ENCODE measurements at places on chromosomes 3 and 15. TPM values are rescaled to one million over a fixed set of nuclear protein-coding genes. Genes with fewer than 3 reads are reported as not detected.
A peak's percentile ranks its signal among the peaks of the same experiment; 100 is the strongest.

The FGF12 gene
- total RNA-seq, result 3.2 TPM

The LPP gene
- total RNA-seq, result 560 TPM

The PLCD1 gene
- total RNA-seq, result 93.5 TPM

The GAP43 gene
- total RNA-seq, result not detected

The EXD1 gene
- total RNA-seq, result not detected

The CLDN16 gene
- total RNA-seq, result 1.1 TPM

The INKA1 gene
- total RNA-seq, result 13.8 TPM

The SEMA3G gene
- total RNA-seq, result 7.5 TPM

The RAD54L2 gene
- total RNA-seq, result 29.9 TPM

The POLG gene
- 64.8 TPM for total RNA-seq

- DNase-seq, result no peak
These were observed 485.7 kb upstream of the ZNF385D start for GRCh38 chr3:22236490-22237270.

DNA sequence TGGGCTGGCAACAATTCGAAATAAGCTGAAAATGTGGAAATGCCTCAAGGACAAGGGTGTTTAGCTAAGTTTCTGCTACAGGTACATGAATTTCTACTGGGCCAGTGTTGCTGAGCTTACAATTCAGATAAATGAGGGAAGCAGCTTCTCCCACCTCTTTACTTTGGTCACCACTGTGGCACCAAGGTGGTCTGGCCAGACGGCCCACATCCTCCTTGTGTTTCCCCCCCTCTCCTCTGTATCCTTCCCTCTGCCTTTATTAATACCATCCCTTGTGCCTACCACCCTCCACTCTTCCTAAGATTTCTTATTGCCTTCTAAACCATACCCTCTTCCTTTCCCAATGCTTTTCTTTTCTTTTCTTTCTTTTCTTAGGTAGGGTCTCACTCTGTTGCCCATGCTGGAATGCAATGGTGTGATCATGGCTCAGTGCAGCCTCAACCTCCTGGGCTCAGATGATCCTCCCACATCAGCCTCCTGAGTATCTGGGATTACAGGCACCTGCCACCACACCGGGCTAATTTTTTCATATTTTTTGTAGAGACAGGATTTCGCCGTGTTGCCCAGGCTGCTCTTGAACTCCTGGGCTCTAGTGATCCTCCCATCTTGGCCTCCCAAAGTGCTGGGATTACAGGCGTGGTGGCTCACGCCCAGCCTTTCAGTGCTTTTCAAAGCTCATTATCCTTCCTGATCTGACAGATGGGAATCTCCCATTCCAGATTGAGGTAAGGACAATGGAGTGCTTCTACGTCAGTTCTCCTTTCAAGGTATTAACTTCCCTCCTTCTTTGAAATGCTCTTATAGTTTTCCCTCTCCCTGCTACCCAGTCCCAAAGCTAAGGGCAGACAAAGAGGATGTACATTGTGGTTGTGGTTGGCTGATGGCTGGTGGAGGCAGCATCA, 14.8 kb downstream of the ANXA2 start:
- DNase-seq, result no peak

- DNase-seq, result no peak
These were observed 20.6 kb upstream of the LCTL start for GRCh38 chr15:66586155-66586976.

- DNase-seq, result no peak
These were observed 31.4 kb downstream of the COMMD2 start for GRCh38 chr3:149720918-149721317.

GRCh38 chr3:52245322-52246263, at the start of gene PPM1M:
Gene PPM1M (plus strand): TSS chr3:52245759. CDS start chr3:52245825, 66 bp downstream.
- DNase-seq, result peak; percentile 59

GRCh38 chr15:96356494-96357455, 26.3 kb downstream of the NR2F2 start:
- DNase-seq, result peak; percentile 84

- DNase-seq, result no peak
These were observed 16.7 kb downstream of the WDR48 start for GRCh38 chr3:39068556-39068955.

GRCh38 chr3:193982258-193982659, 153.7 kb upstream of the HES1 start:
- DNase-seq, result peak; percentile 73

DNA sequence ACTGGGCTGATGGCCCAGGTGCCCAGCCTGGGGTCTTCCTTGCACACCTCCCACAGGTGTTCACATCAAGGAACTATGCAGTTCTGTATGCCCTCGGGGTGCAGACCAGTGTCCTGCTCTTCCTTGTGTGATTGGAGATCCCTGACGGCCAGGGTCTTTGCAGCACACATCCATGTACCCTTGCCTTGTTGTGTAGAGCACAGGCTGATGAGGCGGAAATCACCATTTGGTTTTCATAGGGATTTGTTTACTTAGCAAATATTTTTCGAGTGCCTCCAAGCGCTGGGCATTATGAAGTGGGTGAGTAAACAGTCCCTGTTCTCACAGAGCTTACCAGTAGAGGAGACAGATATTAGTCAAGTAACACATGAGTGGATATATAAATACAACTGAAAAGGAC, 209.3 kb upstream of the UMPS start:
- no peak for DNase-seq

DNA sequence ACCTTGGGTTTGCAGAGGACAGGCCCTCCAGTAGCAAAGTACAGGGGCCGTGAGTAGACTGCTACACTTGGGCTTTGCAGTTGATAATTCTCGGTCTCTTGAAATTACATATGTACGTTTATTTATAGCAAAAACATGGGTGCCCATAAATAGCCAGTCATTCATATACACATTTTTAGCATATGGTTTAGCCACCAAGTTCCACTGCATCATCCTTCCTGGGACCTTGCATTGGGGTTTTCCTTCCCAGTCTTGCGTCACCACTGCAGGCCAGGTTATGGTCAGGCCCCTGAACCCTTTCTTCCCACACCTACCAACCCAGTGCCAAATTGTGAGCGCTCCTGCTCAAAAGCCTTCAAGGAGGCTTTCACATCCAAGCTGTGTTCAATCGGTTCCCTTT, 12.7 kb downstream of the KLHL25 start:
- DNase-seq, result no peak

- DNase-seq, result no peak
These were observed 795 bp downstream of the MCM2 start for GRCh38 chr3:127598841-127599570.

GRCh38 chr15:25173241-25174028, 218.6 kb downstream of the SNRPN start:
- DNase-seq, result peak; percentile 34

DNA sequence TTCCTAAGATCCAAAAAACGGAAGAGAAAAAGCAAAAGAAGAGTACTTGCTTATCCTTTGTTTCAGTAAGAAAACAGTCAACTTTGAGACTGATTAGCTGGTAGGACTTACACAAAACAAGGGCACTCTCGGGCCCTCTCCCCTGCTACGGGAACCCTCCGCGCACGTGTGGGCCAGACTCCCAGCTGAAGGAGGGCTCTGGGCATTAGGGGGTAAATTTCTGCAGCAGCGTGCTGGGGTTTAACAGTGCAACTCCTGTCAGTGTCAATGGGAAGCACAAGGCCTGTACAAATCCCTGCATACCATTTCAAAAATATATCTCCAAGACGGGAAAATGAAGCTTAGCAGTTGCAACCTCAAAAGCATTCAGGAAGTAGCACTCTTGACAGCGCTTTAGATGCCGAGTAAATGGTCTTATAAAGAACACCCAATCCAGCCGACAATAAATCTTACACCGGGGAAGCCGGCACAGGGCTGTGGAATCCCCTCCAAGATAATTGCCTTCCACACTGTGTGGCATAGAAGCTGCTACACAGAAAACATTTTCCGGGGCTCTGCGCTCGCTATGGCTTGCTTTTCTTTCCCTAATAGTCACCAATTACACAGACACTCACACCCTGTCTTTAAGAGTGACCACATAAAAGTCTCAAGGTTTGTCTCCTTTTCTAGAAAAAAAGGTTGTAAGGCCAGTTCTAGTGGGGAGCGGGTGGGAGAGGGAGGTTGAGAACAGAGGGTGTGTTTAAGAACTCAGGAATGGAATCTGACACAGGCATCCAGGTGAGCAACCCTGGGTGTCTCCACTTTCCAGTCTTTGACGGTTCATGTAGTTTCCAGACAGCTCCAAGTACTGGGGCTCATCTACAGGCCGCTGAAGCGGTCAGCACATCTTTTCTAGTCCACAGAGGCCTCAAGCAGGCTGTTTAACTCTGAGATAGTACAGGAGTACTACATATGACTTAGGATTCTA, 512.7 kb downstream of the FOXP1 start:
- no peak for DNase-seq

- DNase-seq, result no peak
These were observed 32.8 kb upstream of the UBE2E2 start for GRCh38 chr3:23170291-23170690.

All from ureter (tissue), 1 donor.